Fibroblast of mammary gland (primary cell): ENCODE measurements at places on chromosomes 16 and 17.

- no peak for DNase-seq
Measured at GRCh38 chr16:83882163-83882885, 16.6 kb upstream of the MLYCD start.

GRCh38 chr17:75289832-75290337, 652 bp upstream of the SLC25A19 start:
- DNase-seq, result peak; percentile 65

- DNase-seq, result peak; percentile 44
Measured at GRCh38 chr16:66274335-66275110, 92.0 kb upstream of the CDH5 start.

- DNase-seq, result no peak
Measured at GRCh38 chr16:88882358-88883030, 16.0 kb upstream of the PABPN1L start.

GRCh38 chr16:860891-861290, 60.4 kb upstream of the GNG13 start:
- no peak for DNase-seq

- no peak for DNase-seq
Measured at GRCh38 chr16:62445909-62446308, 409.7 kb upstream of the CDH8 start.

GRCh38 chr17:72792771-72793170, 299.7 kb downstream of the SLC39A11 start:
- no peak for DNase-seq

GRCh38 chr17:29588017-29588561, 1.4 kb downstream of the GIT1 start:
- DNase-seq, result no peak

GRCh38 chr17:7551396-7551795, 2.5 kb downstream of the TNFSF12 start:
- no peak for DNase-seq

GRCh38 chr16:30139583-30140481, 16.8 kb upstream of the MAPK3 start:
- DNase-seq, result no peak

DNA sequence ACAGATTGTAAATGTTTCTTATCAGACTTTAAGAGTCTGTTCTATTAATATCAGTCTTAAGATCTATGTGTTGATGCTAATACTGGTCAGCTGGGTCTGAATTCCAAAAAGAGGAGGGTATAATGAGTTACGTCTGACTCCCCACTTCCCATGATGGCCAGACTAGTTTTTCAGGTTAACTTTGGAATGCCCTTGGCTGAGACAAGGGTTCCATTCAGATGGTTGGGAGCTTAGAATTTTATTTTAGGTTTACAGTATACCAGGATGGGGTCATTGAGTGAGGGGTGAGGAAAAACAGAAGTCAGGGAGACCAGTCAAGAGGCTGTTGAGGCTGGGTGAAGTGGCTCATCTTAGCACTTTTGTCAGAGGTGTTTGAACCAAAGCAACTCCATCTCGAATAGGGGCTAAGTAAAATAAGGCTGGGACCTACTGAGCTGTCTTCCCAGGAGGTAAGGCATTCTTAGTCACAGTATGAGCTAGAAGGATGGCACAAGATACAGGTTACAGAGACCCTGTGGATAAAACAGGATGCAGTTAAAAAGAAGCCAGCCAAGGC, 2.9 kb upstream of the TMEM231 start:
- DNase-seq, result no peak

DNA sequence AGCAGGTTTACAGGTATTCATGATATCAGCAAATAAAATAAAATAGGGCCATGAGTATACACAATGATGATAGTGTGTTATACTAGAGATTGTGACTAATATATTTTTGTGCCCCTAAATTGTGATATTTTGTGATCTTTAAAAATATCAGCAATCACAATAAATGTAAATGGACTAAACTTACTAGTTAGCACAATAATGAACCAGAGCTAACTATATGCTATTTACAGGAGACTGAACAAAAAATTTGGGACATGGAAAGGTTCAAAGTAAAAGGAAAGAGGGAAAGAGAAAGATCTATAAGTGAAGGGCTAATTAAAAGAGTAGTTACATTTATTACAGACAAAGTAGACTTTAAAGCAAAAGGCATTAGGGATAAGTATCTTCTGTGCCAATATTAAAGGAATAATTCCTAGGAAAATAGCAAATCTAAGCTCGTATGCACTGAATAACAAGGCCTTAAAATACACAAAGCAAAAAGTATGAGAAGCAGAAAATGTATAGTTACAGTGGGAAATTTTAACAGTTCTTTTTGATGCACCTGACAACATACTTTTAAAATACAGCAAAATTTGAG, 5.0 kb upstream of the MSI2 start:
- DNase-seq, result no peak

DNA sequence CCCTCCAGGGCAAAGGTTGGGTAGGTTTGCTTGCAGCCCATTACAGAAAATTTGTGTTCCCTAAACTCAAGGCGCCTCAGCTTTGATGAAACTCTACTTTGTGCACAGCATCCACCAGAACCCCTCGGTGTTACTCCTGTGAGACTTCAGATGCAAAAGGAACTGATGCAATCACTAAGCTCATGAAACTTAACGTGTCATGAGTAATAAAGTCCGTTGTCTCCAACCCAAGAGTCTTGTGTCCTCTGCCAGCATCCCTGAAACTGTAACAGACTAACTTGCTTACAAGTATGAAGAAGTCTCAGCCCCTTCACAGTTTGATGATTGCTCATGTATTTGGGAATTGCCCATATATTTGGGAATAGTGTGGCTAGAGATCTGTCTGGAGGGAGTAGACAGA, 74.8 kb upstream of the MARCHF10 start:
- DNase-seq, result peak; percentile 86

GRCh38 chr17:49946964-49947584, 21.9 kb upstream of the DLX4 start:
- no peak for DNase-seq

DNA sequence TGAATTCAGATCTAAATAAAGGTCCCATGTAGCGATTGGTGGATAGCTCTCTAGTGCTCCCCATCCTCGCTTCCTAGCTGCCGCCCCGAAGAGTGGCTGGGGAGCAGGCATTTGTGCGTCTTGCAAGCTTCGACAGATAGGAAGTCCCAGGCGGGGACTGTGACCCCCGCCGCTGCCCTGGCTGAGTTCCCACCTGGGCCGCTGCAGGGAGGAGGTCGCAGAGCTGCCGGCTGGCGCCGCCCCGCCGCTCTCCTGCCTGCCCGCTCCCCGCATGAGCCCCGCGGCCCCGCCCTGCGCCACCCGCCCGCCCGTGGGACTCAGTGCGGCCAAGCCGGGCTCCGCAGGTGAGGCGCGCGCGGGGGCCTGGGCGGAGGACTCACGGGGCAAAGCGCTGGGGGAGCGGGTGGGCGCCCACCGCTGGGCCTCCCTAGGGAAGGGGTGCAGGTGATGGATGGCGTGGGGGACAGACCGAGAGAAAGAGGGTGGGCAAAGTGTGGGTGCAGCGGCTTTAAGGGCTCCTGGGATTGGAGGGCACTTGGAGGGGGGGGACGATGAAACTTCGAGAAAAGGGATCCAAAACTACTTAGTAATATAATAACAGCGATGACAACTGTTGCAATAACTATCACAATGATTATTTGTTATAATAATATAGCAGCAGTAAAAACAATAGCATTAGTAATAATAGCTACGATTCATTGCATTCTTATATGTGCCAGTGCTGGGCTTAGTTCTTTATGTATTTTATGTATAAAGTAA, at the start of gene OTOA:
Gene OTOA (plus strand): TSS at position 80 of the 759 bp plus-strand sequence. CDS start 14,547 bp downstream, outside the sequence.
- no peak for DNase-seq

- no peak for DNase-seq
Measured at GRCh38 chr16:49492896-49493626, 119.5 kb downstream of the C16orf78 start.

- no peak for DNase-seq
Measured at GRCh38 chr17:65503557-65503956, 57.9 kb downstream of the AXIN2 start.

GRCh38 chr17:78026381-78026780, 67.9 kb downstream of the TNRC6C start:
- peak; percentile 31 for DNase-seq

GRCh38 chr16:49021136-49021535, 260.5 kb downstream of the CBLN1 start:
- peak; percentile 96 for DNase-seq

DNA sequence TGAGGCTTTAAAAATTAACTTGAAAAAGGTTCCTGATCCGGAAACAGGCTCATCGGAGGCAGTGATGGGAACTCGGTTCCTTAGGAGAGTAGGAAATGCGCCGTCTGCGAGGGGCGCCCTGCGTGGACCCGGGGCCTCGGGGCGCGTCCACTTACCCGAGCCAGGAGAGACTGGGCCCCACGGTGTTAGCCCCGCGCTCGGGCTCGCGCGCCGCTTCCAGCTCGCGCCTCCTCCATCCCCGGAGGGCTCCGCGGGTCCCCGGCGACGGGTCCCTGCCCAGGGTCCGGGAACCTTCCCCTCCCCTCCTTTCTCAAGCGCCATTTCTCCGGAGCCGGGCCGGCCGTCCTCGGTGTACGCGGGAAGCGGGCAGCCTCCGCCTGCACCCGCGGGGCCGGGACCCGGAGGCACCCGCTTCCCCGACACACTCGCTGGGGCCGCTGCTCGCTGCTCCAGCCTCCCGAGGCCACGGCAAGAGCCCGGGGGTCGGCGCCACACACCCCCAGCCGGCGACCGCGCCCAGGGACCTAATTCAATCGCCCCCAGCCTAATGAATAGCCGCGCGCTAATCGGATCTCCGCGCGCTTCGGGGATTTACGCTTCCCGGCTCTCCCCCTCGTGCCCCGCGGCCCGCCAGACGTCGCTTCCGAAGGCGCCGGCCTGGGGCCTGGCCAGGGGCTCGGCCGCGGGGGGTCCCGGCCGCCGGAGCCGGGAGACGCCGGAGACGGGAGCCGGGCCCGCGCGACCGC, 2.2 kb upstream of the BAHCC1 start:
- no peak for DNase-seq

DNA sequence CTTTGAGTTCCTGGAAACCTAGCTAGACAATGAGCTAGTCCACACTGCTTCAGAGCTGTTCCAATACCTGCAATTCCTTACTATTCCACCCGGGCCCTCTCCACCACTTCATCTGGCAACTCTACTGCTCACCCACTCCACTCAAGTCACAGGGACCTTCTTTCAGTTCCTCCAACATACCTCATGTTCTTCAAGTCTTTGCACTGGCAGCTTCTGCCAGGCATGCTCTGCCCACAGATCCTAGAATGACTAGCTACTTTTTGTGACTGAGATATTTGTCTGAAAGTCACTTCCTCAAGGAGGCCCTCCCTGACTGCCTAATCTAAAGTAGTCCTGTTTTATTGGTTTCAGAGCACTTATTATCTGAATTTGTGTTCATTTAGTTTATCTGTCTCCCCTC, 86.4 kb downstream of the TEX14 start:
- no peak for DNase-seq

- DNase-seq, result no peak
Measured at GRCh38 chr16:71771571-71771970, 37.1 kb downstream of the AP1G1 start.

DNA sequence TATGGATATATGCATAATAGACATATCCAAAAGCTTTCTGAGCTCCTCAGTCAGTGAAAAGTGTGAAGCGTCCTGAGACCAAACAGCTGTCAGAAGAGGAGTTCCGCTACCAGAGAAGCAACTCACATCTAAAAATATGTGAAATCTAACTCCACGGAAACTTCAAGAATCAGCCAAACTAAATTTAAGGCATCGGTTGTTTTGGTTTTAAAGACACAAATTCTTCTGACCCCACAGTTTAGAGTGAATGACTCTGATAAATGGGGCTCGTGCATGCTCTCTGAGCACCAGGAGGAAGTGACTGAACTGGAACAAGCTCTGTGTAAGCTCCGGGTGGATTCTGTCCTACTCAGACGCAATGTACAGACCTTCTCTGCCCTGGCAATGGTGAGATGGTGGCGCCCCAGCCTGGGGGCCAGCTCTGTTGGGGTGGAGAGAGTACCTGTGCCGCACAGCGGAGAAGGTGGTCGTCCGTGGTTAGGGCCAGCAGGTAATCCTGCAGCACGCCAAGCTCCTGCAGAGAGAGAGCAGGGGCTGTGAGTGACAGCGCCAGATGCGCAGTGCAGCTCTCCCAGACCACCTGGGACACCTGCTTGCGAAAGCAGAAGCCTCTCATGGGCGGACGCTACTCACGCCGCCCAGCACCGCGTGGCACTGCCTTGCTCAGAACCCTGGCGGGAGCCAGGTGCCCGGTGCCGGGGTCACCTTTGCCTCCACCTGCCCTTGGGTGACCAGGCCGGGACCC, 44.4 kb upstream of the ATP2A3 start:
- DNase-seq, result no peak

- DNase-seq, result no peak
Measured at GRCh38 chr17:37547986-37548385, 58.3 kb downstream of the DUSP14 start.

DNA sequence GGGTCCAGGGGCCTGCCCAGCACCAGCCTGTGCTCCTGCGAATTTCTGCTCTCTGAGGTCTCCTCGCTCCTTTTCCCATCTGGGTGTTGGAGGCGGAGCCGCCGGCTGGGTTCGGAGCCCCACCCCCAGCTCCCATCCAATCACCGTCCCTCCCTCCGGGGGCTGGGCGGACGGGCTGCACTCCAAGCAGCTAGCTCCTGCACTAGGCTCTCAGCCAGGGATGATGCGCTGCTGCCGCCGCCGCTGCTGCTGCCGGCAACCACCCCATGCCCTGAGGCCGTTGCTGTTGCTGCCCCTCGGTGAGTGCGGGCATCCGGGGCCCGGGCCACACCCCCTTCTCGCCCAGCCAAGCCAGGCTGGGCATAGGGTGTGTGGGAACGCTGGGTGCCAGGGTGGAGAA, at the start of gene NRN1L:
Gene NRN1L (plus strand): TSS at position 202 of the 400 bp plus-strand sequence. CDS start 19 bp downstream, at position 221.
- DNase-seq, result peak; percentile 90

DNA sequence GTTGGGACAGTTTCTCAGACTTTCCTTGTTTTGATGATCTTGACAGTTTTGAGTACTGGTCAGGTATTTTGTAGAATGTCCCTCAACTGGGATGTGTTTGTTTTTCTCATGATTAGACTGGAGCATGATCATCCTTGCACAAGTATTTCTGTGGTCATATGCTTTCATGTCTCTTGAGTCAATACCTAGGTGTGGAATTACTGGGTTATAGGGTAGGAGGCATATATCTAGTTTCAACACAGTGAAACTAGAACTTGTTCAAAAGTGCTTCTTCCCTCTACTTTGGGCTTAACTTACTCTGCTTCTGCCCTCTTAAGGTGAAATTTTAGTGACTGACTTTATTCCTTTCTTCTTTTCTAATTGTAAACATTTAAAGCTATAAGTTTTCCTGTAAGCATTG, 30.1 kb downstream of the IKZF3 start:
- DNase-seq, result no peak
